AML-193 (cell line): ENCODE measurements at places on chromosomes 3 and 15.

GRCh38 chr3:78293284-78293683 is 1253.4 kb downstream of the ROBO2 start:
- DNase-seq: no peak

DNA sequence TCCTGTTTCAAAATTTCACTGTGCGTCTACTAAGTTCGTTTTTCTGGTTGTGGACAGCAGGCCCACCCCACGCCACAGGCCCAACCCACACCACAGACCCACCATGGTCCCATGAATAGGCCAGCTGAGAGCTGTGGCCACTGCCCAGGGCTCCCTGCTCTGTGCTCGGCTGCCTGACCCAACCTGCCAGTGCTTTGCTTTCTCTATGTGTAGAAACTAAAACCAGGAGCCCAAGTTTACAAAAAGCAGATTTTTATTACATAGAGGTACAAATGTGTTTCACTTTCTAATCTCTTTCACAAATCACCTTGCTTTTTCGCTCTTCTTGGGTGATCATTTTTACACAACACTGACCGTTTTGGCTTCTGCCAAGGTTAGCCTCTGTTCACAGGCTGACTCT is 69.1 kb downstream of the HERC2 start:
- DNase-seq: no peak

GRCh38 chr3:105527949-105528348 is 161.2 kb downstream of the ALCAM start:
- DNase-seq: no peak

DNA sequence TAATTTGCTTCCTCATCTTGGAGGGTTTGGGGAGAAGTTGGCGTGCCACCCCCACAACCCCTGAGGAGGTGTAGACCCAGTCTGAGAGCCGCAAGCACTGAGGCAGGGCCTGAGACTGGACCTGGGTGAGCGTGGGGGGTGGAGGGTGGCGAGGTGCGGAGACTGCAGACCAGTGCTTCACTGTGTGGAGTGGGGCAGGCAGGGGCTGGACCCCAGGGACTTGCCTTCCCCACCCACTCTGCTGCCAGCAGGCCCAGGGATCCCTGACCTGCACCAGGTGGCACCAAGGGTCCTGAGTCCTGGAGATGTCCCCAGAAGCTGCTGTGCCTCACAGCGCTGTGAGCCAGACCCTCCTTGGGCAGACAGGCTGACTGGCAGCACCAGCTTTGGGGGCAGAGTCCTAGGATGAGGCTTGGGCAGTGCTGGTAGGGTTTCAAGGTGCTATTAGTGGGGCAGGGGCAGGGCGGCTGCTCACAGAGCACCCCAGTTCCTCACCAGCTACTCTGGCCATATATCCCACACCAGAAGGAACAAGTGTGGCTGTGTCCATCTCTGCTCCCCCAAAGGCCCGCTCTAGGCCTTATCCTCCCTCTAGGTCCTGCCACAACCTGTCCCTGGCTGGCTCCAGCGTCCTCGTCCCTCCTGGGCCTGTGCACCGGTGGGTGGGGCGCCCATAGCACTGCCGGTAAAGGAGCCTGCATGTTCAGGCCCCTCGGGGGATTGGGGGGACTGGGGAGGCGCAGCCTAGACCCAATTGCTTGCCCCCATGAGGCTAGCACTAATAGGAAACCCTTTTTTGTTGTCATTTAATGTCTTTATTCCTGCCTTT is 11.8 kb downstream of the ZBTB47 start:
- DNase-seq: no peak

GRCh38 chr3:124163689-124164088 is 171.8 kb upstream of the ROPN1 start:
- DNase-seq: no peak

DNA sequence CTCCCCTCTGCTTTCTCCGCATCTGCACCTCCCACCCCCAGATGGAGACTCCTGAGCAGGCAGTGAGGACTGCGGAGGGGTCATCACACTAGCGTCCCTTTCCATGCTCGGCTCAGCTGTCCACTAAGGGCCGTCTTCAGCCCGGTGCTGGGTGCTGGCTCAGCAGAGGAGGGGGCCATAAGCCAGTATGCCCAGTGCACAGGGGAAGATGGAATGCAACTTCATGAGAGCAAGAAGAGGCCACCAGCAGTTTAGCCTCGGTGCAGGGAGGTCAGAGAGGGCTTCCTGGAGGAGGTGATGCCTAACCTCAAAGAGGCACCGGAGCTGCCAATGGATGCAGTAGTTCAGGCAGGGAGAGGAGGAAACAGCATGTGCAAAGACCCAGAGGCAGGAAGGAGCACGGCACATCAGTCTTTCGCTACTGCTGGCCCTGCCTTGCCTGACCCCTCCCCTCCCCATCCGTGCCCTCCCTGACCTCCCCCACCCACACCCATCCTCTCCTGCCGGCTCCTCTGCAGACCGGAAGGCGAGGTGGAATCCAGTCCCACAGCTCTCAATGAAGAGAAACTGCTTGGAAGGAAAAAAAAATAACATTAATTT is 15.2 kb upstream of the PLXND1 start:
- DNase-seq: no peak

- DNase-seq: no peak
Measured at GRCh38 chr3:113404637-113405036, 36.7 kb downstream of the CFAP44 start.

DNA sequence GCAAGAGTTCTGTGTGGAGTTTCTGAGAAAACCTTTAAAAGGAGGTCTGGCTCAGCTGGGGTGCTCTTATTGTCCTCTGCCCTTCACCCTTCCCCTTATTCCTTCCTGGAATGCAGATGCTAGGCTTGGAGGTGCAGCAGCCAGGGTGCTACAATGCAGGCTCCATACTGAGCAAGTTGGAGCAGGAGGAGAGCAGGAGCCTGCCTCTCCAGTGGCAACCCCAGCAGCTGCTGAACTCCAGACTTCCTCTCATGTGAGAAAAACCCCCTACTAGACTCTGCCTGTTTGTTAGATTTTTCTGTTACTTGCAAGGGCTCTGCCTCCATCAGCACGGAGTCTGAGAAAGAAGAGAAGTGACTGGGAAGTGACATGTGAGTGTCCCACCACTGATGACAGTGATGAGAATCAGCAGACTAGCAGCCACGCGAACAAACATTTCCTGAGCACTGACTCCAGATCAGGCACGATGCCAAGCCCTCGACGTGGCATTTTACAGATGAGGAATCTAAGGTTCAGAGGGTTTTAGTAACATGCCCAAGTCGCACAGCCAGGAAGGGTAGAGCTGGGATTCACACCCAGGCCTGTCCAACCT is 16.1 kb upstream of the RARRES1 start:
- DNase-seq: no peak

GRCh38 chr3:145981056-145981455 is 179.9 kb downstream of the PLOD2 start:
- no peak for DNase-seq

GRCh38 chr15:81754078-81754477 is 291.7 kb downstream of the MEX3B start:
- DNase-seq: no peak

DNA sequence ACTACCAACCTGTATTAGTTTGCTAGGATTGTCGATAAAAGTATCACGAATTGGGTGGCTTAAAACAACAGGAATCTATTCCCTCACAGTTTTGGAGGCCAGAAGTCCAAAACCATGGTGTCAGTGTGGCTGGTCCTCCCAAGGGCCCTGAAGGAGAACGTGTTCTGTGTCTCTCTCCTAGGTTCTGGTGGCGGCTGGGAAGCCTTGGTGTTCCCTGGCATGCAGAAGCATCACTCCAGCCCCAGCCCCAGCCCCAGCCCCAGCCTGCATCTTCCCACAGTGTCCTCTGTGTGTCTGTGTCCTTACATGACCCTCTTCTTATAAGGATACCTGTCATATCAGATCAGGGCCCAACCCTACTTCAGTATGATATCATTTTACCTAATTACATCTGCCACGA is 272.5 kb upstream of the LYSMD4 start:
- DNase-seq: no peak

DNA sequence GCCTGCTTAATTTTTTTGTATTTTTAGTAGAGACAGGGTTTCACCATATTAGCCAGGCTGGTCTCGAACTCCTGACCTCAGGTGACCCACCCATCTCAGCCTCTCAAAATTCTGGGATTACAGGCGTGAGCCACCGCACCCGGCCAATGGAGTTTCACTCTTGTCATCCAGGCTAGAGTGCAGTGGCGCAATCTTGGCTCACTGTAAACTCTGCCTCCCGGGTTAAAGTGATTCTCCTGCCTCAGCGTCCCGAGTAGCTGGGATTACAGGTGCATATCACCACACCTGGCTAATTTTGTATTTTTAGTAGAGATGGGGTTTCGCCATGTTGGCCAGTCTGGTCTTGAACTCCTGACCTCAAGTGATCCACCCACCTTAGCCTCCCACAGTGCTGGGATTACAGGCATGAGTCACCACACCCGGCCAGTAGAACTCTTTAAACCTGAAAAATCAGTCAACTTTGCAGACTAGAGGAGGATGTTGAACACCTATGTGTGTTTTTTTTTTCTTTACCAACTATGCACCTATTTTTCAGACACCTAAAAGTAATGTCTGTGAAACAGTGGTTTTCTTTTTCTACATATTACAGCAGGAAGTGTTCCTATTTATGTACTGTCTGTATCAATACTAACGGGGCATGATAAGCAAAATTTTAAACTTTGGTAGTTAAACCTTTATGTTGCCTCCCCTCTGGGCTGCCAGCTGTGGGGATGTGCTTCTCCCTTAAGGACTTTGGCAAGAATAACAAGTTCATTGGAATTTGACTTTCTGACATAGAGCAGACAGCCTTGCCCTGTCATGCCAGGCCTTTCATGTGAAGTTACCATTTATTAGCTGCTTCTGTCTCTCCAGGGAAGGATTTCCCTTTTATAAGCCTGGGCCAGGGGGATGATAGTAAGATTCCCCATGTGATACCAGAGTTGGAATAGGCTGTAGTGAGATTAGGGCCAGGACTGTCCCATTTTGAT is 8.1 kb downstream of the ARIH2 start:
- DNase-seq: no peak

DNA sequence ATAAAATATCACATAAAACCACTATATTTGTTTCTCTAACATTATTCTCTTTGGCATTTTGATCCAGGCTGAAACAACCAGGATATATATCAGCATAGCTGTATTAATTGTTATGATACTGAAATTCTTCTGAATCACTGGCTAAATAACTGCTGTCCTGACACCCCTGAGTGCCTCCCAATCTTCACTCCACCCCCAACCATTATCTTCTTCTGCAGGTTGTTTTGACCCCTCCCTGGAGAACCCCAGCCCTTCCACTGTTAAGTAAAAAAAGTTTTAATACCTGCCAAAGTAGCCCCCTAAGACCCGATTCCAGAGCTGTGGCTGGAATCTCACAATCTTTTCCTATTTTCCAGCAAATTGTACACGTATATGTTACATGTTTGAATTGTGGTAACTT is 124.1 kb downstream of the DNAH12 start:
- no peak for DNase-seq
